ENCODE measurements at places on chromosomes 3 and 15.

DNA sequence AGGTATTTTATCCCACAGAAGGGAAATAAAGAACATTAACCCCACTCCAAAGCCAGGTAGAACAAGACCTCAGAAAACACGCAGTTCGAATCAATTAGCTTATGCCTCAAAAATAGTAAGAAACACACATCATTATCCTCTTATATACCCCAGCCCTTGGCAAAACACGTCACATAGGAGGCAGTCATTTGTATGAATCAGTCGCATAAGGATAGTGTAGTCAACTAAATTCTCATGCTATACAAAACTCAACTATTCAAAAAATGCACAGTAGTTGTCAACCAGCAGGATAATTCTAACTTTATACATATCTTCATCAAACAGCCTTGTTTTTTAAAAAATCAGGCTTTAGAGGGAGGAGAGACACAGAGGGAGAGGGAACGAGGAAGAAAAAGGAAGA, 298.4 kb downstream of the FOXP1 start:
- DNase-seq, result no peak

- DNase-seq, result no peak
Observed at GRCh38 chr3:72152551-72153476, 367.9 kb upstream of the PROK2 start.

DNA sequence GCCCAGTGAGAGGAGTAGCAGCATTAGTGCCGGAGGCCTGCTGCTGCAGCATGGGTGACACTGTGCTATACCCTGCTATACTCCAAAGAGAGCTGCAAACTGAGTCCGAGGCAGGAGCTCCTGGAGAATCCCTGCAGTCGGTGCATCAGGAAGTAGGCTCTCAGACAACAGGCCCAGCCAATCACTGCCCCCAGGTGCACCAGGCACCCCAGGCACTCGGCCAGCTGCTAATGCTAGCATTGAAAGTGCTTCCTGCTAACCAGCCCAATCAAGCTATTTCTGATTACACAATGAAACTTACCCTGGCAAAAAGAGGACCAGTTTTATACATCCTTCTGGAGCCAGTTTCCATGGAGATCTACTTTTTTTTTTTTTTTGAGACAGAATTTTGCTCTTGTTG, 45.6 kb upstream of the IREB2 start:
- DNase-seq, result no peak

GRCh38 chr15:49731187-49732099, 110.6 kb downstream of the DTWD1 start:
- no peak for DNase-seq

GRCh38 chr3:33202711-33203457, 15.7 kb downstream of the SUSD5 start:
- no peak for DNase-seq

DNA sequence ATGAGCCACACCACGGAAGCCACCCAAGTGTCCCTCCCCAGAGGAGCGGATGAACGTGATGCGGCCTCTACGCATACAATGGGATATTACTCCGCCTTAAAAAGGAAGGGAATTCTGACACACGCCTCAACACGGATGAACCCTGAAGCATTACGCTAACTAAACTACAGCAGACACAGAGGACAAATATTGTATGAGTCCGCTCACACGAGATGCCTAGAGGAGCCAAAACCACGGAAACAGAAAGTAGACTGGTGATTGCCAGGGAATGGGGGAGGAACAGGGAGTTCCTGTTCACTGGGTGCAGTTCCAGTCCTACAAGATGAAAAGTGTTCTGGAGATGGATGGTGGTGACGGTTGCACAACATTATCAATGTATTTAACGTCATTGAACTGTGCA, 32.7 kb downstream of the SRGAP3 start:
- DNase-seq, result no peak

GRCh38 chr3:120820748-120821147, 78.2 kb downstream of the GTF2E1 start:
- DNase-seq, result no peak

DNA sequence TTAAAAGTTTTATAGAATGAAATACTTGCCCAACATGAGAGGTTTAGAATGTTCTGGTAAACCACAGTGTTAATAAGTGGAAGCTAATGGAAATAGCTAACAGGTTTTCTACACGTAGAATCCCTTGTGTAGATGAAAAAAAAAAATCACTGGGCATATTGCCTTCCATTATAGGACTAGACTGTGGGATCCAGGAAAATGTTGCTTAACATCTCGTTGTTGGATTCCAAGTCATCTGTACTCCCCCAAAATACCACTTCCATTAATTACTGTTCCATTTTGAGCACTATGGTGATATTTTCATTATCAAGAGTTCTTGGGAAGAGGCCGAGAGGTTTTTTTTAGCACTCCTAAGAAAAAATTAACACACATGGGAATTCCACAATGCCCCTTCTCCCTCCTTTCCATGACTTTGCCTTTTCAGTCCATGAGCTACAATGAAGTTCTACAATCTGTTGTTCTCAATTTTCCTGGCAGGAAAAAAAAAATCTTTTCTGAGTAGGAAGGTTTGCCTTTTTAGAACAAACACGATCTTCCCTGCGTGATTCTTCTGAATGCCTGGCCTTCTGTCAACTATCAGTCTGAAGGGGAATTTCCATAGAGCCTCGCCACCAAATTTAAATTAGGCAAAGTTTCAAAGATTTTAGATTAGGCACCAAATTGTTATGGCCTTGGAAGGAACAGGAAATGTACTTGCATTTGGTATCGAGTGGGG, 74.4 kb upstream of the CTDSPL start:
- no peak for DNase-seq

- DNase-seq, result no peak
Observed at GRCh38 chr3:195227871-195228270, 43.1 kb downstream of the XXYLT1 start.

DNA sequence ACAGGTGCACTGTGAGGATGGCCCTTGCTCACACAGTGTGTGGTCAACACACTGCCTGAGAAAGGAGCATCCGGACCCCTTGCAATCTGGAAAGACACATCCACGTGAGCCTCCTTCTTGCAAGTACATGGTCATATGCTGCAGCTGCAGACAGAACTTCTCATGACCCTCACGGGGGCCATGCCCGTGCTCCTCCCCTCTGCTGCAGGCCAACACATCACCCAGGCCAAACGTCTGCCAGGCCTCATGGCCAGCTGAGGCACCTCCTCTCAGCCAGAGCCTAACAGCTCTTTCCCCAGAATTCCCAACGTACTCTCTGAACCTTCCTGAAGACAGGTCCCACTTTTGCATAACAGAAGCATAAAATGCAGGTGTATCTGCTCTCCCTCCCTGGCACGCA, 25.3 kb downstream of the SLC41A3 start:
- DNase-seq, result no peak

DNA sequence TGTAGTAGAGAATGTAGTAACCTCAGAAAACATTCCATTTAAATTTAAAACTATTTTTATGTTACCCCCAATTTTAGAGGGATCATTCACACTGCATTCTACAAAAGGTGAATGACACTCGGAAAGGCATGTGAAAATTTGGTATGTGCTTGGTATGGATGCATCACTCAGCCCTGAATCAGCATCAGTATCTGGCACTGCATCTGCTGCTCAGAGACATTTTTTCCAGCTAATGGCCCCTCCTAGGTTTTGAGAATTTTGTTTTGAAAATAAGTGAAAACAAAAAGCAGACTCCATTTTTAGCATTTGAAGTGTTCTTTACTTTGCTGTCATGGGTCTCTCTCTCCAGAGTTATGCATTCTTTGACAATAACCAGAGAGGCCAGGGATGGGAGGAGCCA, 15.6 kb upstream of the WWTR1 start:
- no peak for DNase-seq

GRCh38 chr15:33636958-33637357, 326.2 kb downstream of the RYR3 start:
- DNase-seq, result no peak

DNA sequence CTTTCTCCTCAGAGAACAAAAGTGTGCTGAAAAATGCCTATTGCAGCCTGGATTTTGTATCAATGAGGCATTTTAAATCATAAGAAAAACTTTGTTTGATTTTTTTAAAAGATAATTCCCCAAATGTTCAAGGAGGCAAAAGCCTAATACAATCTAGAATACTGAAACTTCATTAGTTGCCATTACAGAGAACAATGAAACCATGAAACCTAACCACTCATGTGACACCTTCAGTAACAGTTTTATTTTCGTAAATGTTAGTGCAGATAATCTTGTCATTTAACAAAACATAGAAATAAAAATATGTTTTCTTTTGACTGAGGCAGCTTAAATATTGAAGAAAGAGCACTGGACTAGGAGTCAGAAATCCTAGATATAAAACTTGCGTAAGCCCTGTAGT, 655.9 kb downstream of the RBMS3 start:
- no peak for DNase-seq
